ENCODE measurements at places on chromosomes 2 and 18.

DNA sequence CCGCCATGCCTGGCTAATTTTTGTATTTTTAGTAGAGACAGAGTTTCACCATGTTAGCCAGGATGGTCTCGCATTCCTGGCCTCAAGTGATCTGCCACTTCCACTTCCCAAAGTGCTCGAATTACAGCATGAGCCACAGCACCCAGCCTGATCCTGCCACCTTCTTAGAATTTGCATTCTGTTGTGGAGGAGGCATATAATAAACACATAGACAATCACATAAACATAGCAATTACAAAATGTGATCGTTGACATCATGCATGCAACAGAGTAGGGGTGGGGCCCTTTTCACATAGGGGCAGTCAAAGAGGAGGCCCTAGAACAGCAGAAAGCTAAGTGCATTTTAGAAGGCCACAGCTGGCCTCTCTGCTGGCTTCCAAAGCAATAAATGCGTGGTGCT lies 39.9 kb upstream of the TSPYL6 start:
- DNase-seq, result no peak

DNA sequence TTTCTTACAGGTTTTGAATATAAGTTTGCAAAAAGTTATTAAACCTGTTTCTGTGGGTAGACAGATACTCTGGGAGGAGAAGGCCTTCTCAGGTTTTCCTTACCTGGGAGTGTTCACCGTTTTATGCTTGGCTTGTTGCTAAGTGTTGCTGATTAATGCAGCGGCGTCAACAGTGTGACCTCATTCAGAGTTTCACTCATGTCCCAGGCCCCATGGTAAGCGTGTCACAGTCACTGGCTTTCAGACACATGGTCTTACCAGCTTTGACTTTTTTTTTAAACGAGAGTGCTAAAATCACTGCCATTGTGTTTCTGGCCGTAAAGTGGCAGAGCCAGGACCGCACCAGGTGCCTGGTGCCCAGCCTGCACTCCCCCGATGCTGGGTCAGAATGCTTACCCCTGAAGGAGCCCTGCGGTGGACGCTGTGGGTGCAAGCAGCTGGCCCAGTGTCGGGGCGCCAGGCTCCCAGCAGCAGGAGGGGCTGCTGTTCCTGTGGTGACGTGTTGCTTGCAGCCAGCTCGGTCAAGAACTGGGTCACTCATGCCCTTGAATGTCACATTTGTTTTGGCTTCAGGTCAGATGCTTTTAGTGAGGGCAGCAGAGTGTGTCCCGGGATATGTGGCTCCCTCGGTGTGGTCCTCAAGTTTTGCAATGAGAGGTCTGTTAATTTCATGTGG lies 3.5 kb downstream of the CAPN10 start:
- no peak for DNase-seq

DNA sequence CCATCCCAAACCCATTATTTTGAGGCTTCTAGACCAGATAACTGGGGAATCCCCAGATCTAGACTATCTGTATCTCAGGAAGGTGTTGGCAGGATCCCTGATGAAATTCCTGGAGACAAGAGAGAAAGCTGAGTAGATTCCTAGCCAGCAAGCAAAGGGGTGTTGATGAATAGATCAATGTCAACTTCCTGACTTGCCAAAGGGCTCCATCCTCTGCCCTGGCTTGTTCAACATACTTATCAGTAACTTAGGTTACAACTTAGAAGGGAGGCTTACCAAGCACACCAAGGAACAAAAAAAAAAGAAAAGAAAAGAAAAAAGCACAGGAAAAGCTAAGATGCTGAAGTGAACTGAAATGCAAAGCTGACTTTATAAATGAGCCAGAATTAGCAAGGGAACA lies 53.3 kb downstream of the TNS1 start:
- DNase-seq, result no peak

GRCh38 chr2:133365117-133365516 lies 203.1 kb downstream of the NCKAP5 start:
- no peak for DNase-seq

DNA sequence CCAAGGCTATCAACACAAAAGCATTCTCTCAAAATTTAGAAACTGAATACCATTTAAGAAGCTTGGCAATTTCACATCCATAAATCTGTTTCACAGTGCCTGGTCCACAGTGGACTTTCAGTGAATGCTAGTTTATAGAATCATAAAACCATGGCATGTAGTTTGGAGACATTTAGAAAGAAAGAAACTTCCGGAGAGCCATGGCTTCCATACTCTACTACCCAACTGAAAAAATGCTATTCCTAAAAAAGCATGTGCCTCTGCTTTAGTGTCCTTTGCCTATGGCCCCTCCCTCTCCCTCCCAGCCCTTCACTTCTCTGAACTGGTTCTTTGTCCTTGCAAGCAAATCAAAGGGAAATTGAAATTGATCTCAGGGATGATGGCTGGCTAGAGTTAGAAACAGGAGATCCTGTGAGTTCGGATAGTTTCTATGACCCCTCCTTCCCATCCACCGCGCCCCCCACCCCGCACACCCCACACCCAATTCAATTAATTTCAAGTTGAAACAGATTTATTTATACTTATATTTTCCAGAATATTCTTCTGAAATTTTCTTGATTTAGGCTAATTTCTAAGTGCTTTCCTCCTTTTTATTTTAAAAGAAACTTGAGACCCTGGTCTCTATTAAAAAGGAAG lies 248.3 kb downstream of the TRIB2 start:
- DNase-seq, result no peak

DNA sequence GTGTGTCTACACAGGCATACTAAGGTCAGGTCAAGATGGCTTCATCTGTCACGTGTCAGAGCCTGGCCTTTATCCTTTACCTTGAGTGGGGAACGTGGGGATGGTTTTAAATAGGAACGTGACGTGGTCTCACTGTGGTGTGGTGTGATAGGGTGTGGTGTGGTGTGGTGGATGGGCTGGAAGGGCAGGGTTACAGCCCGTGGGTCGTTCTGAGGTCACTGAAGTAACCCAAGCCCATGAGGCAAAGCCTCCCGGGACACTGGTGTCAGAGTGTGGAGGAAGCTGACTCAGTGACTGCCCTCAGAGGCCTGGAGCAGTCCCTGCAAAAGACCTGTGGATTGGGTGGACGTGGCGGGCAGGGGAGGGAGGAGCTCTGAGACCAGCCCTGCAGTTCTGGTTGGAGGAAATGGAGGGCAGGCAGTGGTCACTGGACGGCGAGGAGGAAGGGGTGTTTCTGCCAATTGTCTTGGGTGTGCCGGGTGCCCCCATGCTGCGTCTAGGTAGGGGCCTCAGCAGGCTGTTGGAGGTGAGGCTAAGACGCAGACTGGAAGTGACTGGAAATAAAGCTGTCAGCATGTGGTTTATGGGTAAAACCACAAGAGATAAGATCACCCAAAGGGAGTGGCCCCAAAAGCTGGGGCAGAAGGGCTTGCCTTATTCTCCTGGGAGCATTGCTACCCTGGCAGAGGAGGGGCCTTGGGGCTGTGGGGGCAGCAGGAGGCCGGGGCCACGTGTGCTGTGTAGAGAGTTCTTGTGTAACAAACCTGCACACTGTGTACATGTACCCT lies 84.8 kb downstream of the SH3RF3 start:
- peak; percentile 41 for DNase-seq

DNA sequence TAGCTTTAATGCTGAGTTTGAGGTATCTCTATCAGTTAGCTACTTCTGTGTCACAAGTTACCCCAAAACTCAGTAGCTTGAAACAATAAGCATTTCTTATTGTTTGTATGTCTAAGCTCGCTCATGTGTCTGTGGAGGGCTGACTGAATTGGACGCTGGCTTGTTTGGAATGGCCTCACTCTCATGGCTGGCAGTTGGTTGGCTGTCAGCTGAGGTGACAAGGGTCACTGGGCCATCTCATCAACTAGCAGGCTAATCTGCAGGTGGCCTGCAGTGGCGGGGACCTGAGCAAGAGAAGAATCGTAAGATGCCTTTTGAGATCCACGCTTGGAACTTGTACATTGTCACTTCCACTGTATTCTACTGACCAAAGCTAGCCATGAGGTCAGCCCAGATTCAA lies 13.4 kb upstream of the DLX2 start:
- no peak for DNase-seq

- DNase-seq, result peak; percentile 84
Observed at GRCh38 chr2:71882949-71883472, 264.7 kb downstream of the CYP26B1 start.

- no peak for DNase-seq
Observed at GRCh38 chr18:11520536-11520935, 88.9 kb upstream of the SLC35G4 start.

DNA sequence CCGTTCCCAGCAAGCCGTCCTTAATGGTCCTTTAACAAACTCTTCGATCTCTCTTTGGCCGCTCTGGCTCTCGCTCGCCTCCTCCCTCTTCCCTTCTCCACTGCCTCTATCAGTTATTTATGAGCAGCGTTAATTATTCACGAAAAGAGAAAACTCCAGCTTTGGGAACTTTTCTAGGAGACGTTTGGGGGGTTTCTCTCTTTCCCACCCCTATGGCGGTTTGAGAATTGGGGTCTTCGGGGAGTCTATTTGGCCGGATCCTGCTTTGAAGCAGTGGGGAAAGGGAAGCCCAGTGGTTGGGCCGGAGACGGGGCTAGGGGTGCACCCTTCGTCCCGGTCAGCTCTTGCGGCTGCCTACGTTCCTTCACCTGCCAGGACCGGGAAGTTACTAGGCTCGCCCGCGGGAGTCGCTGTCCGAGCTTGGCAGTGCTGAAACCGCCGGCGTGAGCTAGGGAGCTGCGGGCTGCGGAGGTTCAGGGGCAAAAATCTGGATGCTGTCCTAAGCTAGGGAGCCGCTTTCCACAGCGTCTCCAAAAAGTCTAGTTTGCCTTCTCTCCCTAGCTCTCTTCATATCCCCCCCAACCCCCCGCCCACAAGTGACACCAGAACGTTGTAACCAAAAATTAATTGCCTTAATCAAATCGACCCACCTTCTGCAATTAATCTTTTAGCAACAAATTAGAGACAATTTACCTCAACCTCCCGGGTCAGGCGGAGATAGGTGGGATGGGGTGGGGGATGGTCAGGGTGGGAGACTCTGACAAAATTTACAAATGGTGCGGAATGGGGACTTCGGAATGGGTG lies 8.9 kb upstream of the SKOR2 start:
- peak; percentile 74 for DNase-seq

DNA sequence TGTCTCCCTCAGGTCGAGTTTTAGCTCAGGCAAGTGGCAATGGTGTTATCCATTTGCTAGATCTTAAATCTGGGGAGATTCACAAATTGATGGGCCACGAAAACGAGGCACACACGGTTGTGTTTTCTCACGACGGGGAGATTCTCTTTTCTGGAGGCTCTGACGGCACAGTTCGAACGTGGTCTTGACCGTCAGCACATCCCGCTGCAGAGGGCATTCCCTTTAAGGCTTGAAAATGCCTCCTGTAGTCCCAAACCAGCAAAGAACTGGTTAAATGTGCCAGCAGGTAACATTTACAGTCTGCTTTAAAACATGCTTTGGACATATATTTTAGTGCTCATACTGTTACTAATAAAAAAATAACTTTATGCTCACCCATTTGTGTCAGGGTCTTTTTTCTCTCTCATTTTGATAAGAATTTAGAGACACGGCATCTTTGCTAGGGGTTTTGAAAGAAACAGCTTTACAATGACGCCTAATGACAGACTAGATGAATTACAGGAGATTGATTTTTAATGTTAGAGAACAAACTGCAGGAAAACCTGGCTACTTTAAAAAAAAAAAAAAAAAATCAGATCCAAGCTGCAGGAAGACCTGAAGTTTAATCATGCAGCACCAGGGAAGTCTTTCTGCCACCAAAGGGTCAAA lies 602 bp upstream of the VWC2L start:
- DNase-seq, result no peak

DNA sequence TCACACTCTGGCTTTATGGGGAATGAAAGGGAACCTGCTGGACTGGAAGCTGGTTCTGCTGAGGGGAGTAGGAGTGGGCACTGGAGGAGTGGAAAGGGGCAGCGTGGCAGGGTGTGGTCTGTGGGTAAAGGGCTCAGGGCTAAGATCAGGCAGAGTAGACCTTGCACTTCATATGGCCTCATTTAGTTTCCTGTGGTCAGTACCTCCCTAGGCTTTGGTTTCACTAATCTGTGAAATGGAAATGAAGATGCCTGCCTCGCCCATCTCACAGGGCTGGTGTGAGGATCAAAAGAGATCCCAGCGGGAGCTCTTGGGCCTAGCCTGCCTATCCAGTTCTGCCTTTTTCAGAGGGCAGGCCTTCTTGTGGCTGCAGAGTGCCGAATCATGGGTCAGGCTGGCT lies 208.7 kb downstream of the LOXHD1 start:
- DNase-seq, result no peak

DNA sequence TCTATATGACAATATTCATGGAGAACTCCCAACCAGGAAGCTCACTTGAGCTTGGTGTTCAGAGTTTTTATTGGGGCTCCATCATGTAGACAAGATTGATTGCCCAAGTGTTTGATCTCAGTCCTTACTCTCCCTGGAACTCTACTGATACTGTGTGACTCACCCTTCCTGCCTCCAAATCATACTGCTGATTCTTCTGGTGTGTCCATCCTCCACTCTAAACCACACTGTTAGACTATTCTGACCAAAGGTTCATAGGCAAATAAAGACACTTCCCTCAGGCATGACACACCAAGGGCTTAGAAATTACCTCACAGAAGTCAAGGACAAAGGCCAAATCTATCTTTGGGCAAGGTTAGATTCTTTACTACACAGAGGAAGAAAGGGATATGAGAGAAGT lies 107.9 kb upstream of the CDH20 start:
- DNase-seq, result no peak

GRCh38 chr18:6997808-6998207 lies 119.8 kb downstream of the LAMA1 start:
- DNase-seq, result no peak

DNA sequence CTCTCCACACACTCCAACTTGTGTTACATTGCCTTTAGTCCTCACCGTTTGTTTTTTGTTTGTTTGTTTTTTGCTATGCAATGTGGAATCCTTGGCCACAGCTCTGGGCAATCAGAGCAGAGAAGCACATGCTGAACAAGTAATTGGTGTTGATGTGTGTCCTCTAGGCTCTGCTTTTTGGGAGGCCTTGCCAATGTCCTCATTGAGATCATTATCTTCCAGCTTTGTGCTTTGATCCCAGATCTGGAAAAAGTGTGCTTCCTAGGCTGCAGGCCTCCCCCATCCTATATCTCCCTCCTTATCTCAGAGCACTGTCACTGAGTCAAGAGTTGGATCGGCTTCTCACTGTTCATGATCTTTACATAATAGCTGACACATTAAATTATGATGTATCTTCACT lies 25.9 kb downstream of the OSR1 start:
- no peak for DNase-seq

DNA sequence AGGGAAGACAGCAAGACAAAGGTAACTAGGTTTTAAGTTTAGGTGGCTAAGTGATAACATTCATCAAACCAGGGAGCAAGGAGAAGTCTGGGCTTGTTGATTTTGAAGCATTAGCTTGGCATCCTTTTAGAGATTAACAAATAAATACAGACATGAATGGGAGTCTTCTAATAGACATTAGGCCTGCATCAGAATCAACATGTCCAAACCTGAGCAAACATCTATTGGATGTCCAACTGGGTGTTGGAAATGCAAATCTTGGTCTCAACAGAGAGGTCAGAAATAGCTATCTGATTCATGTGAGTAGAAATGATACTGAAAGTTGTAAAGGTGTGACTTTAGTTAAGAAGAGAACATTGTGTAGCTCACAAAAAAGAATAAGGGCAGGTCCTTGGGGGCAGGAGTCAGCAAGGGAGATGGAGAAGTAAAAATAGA lies 85.5 kb upstream of the RND3 start:
- no peak for DNase-seq

GRCh38 chr2:167555098-167555720 lies 666.9 kb downstream of the XIRP2 start:
- DNase-seq, result no peak

- no peak for DNase-seq
Observed at GRCh38 chr2:16785149-16785548, 119.5 kb upstream of the CYRIA start.

GRCh38 chr2:22957446-22957845 lies 427.5 kb upstream of the KLHL29 start:
- no peak for DNase-seq

GRCh38 chr18:77069931-77070330 lies 62.7 kb downstream of the MBP start:
- no peak for DNase-seq

Measured in AG08396 (cell line).